Activated CD8-positive, alpha-beta memory T cell treated with anti-CD3 and anti-CD28 coated beads for 48 hours (primary cell): ENCODE measurements at places on chromosomes 3 and 15.

GRCh38 chr3:196694202-196694638 is 17.8 kb downstream of the CEP19 start:
- DNase-seq: no peak

DNA sequence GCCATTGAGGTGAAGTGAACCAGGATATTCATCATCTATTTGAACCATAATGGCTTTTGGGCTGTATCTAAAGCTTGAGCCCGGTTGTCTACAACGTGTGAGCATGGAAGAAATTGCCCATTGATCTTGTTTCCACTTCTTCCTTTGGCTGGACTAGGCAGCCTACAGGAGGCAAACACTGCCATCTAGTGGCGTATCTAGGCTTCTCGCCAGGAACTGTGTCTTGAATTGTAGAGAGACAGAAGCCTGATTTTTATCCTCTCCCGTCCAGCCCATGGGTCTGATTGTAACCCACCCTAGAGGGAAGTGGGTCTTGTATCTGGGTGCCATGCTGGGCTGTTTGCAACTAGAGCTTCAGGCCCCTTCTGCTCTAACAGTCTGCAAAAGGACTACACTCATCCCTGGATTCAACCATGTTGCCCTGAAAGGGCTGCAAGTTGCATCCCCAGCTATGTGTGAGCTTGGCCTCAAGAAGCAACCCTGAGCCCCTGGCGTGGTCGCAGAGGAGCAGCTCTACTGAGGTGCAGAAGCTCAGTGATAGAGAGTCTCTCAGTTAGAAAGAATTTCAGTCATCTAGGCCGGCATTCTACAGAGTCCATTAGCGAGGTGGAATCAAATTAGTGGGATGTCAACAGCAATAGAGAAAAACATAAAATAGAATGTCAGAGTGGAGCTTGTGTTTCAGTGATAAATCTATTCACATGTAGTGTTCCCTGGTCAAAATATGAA is 170.2 kb upstream of the UMPS start:
- peak; percentile 44 for DNase-seq

- DNase-seq: no peak
Measured at GRCh38 chr3:152474585-152474984, 205.9 kb downstream of the MBNL1 start.

- no peak for DNase-seq
Measured at GRCh38 chr15:49823987-49824774, 203.3 kb downstream of the DTWD1 start.

DNA sequence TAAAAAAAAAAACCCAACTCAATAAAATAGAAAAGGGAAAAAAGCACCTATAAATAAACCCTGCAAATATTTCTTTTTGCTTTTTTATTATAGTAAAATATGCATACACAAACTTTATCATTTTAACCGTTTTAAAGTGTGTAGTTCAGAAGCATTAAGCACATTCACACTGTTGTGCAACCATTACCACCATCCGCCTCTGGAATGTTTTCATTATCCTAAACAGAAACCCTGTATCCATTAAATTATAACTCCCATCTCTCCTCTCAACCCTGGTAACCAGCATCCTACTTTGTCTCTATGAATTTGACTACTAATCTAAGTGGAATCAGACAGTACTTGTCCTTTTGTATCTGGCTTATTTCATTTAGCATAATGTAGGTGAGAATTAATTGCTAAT is 15.0 kb downstream of the CDCP1 start:
- no peak for DNase-seq

- no peak for DNase-seq
Measured at GRCh38 chr3:51559961-51560360, 21.4 kb downstream of the RAD54L2 start.

- DNase-seq: no peak
Measured at GRCh38 chr3:194876403-194877095, 190.9 kb downstream of the FAM43A start.

- DNase-seq: no peak
Measured at GRCh38 chr3:52088445-52089367, 32.3 kb upstream of the DUSP7 start.

DNA sequence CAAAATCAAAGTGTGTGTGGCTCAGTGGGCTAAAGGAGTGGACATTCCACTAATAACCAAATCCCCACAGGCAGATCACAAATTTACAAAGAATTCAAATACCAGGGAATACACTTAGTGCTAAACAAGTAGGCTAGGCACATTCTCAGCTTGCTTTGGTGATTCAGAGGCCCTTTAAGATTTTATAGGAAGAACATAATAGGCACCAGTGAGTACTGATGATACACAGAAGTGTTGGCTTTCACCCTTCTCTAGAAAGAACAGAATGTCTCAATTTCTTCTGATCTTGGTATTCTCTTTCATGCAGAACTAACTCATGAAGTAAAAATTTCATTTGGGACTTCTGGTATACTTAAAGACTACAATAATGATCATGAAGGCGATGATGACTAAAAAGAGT is 55.0 kb downstream of the POLR2M start:
- no peak for DNase-seq

DNA sequence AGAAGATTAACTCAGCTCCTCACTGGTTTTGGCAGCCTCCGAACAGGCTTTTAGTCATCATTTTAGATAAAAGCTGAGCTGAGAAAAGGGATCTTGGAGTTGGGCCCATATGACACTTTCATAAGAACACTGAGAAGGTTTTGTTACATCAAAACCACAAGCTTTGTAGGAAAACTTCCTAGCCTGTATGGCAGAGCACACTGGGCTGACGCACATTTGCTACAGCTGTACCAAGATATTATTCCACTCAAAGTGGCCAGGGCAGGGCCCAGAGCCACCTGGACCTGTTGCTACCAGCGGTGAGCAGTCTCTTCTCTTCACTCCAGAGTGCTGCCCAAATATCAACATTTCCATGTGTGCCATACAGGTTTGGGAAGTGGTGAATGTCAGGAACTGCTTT is 160.5 kb upstream of the CCDC54 start:
- DNase-seq: no peak

- DNase-seq: no peak
Measured at GRCh38 chr3:37214076-37214475, 39.7 kb upstream of the LRRFIP2 start.

DNA sequence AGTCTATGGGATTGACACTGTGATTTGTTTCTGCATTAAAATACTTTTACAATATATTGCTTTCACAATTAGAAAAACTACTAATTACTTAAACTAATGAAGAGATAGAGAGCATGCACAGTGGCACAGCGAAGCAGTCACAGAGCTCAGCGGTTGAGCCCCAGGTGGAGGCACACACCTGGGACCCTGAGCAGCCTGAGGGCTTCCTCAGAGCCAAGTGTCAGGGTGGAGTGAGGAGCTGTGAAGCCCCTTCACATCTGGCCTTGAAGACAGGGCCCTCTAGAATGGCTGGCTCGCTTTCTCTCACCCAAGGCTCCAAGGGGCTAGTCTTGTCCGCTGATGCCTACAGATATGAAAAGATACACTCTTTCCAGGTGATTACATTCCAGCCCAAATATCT is 287.7 kb downstream of the ZNF385D start:
- DNase-seq: no peak

DNA sequence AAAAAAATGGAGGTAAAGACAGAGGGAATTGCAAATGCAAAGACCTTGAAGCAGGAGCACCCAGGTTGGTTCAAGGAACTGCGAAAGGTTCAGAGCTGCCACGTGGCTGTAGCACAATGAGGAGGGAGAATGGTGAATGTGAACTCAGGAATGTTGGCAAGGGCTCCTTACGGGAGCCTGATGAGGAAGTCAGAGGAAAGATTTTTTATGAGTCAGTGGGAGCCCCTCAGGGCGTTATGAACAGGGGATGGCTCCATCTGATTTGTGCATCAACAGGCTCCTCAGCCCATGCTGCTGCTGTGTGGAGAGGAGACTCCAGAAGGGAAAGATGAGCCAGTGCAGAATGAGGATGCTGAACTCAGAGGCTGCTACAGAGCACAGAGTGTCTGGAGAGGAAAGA is 194.4 kb downstream of the ARRDC4 start:
- no peak for DNase-seq

- DNase-seq: no peak
Measured at GRCh38 chr3:150933473-150933995, 28.3 kb upstream of the MINDY4B start.

DNA sequence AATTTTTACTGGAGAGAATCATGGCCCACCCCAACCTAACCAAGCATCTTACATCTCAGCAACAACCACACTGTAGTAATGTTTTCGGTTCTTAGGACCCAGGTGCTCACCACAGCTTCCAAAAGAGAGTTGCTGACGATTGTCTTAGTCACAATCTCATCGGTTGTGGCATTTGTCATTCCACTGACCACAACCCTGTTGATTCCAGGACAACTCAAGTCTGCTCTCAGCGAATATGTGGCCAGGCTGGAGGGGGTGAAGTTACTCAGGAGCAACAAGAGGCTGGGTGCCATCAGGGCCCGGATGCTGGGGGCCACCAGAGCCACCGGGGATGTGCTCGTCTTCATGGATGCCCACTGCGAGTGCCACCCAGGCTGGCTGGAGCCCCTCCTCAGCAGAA is 25.9 kb downstream of the GALNT15 start:
- no peak for DNase-seq

DNA sequence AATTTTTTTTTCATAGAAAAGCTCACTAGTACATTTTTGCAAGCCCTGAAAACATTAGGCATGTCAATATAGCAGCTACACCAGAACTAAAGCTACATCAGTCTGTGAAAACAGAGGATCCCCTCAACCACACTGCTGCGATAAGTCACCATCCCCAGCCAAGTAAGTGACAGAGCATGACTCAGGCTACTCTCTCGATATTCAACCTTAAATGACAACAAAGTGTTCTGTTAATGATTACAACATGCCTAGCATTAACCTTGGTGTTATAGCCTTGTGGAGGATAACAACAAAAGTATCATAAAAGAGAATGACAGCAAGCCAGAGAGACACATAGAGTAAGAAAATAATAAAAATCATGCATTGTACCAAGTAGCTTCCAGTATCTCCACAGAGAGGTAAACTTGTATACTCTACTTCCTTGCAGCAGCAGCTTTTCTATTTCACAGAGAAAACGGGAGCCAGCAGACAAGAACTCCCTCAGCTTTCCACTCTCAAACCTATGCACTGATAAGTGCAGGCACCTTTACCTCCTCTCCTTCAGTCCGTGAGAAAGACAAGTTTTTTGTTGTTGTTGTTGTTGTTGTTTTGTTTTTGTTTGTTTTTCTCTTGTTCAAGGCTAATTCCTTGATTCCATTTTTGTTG is 76.6 kb downstream of the GBE1 start:
- DNase-seq: no peak

DNA sequence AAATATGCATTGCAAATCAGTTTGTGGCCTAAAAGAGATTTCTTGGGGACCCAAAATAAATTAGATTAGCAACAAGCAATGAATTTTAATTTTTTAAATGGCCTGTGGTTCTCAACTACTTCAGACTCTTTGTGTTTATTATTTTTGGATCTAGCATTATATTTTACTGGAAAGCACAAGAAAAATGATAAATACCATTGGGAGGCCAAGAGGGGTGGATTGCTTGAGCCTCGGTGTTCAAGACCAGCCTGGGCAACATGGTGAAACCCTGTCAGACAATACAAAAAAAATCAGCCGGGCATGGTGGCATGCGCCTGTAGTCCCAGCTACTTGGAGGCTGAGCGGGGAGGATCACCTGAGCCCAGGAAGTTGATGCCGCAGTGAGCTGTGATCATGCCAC is 13.6 kb downstream of the LACTB start:
- DNase-seq: no peak

DNA sequence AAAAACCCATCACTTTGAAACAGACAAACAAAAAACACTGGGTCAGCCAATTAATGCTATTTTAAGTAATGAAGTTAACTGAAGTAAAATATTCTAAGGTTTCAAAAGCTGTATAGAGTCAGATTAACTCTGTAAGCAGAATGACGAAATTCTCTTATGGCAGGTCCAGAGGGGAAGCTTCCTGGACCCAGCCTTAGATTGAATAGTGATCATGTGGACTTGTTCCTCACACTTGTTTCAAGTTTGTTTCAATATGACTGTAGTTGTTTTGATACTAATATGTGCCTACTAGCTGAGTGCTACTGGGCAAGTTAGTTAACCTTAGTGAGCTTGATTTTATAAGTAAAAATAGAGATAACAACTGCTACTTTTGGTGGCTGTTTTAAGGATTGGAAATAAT is 32.6 kb downstream of the PLS1 start:
- DNase-seq: no peak

- no peak for DNase-seq
Measured at GRCh38 chr3:30393079-30393478, 213.3 kb upstream of the TGFBR2 start.

DNA sequence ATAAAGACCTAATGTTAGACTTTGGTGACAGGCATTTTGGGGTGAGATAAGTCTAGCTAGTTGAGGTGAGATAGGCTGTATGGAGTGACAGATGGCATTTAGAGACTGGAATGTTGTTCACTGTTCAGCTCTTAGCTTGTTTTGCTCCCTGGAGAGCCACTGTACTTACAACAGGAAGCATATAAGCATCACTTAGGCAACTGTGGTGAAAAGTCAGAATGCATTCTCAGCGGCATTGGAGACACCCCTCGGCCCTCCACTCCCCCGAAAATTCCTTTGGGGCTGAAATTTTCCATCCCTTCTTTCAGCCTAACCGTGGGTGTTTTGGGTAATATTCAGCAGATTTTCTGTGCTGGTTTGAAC is 73.4 kb downstream of the SLCO3A1 start:
- no peak for DNase-seq

DNA sequence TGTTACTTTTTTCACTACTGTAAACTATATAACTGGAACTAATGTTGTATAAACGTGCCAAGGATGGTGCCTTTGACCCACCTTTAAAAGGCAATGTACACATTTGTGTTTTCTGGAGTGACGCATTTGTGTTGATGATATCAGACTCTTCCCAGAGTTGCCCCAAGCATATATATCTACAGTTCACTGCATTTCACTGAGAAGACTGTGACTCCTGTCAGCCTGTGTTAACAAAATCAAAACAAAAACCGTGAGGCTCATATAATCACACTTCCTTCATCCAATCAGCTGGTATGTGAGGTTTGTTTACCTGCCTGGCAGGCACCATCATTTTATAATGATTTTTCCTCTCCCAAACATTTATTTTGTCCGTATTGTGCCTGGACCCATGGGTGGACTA is 117.6 kb upstream of the ROBO1 start:
- DNase-seq: no peak

GRCh38 chr15:63244976-63245645 is 32.3 kb upstream of the APH1B start:
- no peak for DNase-seq

- no peak for DNase-seq
Measured at GRCh38 chr3:147367676-147368075, 38.7 kb downstream of the ZIC4 start.

- DNase-seq: no peak
Measured at GRCh38 chr3:3851621-3852323, 52.5 kb downstream of the LRRN1 start.

DNA sequence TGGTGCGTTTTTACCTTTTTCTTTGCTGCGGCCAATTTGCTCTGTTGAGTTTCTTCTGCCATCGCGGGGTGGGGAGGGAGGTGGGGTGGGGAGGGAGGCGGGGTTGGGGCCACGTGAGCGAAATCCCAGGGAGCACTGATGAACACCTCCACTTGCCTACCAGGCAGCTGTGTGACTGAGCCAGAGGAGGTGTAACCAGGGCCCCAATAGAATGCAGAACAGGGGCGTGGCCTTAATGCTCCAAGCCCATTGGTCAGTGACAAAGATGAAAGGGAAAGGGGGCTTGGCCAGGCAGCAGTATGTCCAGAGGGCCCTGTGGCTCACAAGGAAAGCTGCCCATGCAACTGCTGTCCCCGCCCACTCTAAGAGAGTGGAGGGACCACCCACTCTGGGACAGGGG is 21.4 kb upstream of the OR4F6 start:
- DNase-seq: no peak
